Bladder microvascular endothelial cell (primary cell): ENCODE measurements at places on chromosomes 7 and 10. TPM values are rescaled to one million over a fixed set of nuclear protein-coding genes. Genes with fewer than 3 reads are reported as not detected.

The PRKAR2B gene
- 17.7 and 37.6 TPM in 2 replicates for total RNA-seq

The PHYHIPL gene
- not detected in 2 replicates for total RNA-seq

The UTF1 gene
- total RNA-seq, result not detected in 2 replicates

The HOXA10 gene
- total RNA-seq, result 2.3 and 2.6 TPM in 2 replicates

The NCF1 gene
- total RNA-seq, result not detected in 2 replicates

The ZNF488 gene
- 0.13 TPM in 1 of 2 replicates, not detected in the other for total RNA-seq
